ENCODE measurements at places on chromosomes 2 and 18.

DNA sequence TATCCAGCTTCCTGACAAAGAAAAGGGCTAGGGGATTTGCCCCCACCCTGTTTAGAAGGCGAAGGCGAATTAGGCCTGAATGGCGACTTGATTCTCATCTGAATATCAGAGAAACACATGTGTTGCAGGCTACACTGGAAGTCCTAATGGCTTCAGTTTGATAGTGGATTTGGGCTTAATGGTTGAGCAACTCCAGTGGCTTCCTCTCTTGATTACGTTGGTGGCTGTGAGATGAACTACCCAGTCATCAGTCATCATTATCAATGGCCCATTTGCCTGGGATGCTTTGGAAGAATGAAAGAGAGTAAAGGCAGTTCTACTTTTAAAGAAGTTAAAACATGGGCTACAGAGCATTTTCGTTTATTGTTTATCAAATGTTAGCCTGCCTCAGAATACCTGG lies 60.9 kb upstream of the IL1R1 start:
- DNase-seq: no peak

DNA sequence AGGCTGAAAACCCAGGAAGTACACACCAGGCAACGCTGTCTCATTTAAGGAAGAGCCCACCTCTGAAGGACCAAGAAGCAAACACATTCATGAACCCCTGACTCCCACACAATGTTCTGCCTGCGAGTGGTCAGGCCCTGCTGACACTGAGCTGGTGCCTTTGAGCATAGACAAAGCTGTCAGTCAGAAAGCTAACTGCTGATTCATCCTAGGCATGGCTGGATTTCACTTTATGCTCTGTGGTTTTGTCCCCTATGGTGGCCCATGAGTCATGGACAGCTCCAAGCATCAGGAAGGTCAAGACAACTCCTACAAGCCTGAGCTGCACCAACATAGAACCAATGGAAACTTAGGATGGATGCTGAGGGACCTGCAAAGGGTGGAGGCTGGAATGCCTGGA lies 78.9 kb downstream of the UXS1 start:
- DNase-seq: no peak

- DNase-seq: no peak
These were observed 101.3 kb upstream of the ITGB6 start for GRCh38 chr2:160301420-160301819.

DNA sequence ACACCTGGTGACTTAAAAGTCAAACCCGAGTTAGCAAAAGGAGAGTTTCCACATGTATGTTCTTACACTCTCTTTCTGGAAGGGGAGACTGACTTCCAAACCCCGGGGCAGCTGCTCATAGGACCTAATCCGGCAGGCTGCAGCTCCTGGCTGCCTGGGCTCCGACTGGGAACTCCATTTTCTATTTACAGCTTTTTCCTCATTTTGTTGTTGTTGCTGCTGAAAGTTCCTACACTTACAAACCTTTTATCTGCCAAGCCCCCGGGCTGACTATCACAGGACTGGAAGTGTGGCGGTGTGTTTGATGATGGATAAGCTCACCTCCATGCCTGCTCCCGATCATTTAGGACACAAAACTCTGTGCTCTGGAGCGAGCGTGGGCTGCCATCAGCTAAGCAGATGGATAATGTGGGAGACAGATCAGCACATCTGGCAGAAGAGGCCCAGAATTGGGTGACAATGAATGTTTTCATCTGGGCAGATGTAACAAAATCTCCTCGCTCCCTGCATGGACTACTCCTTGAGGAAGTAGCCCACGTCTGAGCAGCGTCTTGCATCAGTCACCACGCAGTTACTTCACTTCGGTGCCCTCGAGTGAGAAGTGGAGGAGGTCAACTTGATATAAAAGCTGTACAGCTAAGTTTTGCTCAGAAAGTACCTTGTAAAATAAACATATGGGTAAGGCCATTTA lies 114.4 kb upstream of the COPS8 start:
- no peak for DNase-seq

DNA sequence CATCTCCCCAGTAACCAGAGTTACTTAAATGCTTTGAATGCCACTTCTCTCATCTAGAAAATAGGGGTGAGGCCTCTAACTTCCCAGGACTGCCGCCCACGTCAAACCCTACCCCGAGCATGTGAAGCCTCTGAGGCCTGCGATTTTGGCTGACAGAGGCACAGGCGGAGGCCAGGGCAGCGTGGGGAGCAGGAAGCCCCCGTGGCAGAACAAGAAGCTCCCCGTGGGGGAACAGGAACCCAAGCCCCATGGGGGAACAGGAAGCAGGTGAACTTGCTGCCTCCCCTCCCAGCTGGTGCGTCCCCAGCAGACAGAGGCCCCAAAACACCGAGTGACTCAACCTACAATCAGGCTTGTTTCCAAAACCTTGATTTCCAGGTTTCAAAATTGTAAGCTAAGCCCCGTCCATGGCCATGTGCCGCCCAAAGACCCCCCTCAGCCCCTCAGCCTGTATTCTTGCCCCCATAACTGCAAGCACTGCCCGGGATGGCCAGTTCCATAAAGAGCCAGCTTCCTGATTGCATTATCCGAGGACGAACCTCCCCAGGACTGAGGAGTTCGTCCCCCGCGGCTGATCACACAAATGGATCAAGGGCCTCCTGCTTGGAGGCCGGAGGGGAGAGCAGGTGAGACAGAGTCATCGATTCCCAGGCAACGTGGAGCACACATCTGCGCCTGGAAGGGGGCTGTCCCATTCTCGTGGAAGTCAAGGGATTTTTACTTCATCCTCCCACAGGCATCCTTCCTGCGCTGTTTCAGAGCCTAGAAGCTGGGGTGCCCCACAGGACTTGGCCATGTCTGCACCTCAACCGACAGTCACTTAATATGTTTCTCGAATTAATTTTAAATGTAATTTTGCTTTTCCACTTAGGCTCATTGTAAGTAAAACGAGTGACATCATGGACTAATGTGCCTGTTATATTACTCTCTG lies 36.3 kb upstream of the CTDP1 start:
- no peak for DNase-seq

DNA sequence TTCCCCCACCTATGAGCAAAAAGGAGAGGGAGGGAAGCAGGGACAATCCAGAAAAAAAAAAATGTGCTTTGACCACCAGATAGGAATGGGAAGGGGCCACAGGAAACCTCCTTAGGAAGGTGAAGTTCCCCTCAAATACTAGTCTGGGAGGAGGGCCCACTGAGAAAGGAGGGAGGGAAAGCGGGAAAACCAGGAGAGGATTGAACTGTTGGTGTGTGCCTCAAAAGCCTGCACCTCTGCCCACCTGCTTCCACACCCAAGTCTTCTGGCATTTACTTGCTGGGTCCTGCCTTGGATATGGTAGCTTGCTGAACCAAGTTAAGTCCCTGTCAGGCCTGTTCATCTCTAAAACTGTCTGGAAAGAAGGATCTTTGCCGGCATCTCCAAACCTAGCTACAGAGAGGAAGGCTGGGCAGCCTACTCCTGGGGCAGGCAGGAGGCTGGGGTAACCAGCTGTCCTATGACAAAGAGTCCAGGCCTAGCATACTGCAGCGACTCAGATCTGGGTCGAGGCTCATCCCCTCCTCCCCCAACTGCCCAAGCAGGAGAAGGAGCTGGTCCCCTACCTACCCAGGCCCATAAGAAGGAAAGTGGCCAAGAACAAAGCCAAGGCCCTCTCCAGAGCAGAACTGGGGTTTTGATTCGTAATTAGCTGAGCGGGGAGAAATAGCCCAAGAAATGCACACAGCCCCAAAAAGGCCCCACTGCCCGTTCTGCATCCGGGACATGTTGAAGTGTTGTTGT lies 3.0 kb downstream of the EN1 start:
- no peak for DNase-seq

DNA sequence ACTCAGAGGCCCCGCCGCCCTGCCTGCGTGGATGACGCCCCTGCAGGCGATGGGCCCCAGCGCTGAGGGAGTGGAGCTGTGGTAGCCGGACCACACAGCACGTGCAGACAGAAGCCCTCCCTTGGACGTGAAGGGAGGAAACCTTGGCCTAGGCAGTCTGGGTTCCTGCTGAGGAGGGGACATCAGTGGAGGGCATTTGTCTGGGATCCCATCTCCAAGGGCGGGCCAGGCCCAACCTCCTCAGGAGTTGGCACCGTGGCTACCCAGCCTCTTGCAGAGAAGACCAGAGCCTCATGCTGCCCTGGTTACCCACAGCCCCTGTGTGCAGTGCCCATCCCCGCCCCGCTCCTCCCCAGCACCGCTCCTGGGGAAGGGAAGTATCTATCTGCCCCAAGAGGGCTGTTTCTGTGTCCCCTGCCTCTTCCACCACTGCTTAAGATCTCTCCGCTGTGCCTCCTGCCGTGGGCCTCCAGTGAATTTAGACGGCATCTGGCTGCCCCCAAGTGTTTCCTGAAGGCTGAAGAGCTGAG lies 241.8 kb downstream of the KLHL29 start:
- DNase-seq: no peak

- DNase-seq: no peak
These were observed 35.8 kb upstream of the THOC1 start for GRCh38 chr18:303607-304006.

DNA sequence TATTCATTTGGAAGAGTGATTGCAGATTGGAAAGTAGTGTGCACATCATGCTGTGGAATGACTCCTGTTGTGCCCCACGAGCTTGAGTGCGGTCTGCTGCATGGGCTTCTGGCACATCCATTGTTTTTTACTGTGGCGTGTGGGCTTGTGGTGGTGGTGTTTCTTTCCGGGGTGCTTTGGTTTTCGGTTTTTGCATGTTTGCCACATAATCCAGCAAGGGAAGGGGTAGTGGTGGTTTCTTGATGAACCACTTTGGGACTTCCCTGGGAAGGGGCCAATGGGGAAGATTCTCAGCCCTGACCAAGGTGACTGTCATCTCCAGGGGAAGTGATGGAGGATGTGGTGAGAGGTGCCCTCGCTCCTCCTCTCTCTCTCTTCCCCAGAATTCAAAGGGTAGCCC lies 57.0 kb downstream of the COA5 start:
- DNase-seq: no peak

- DNase-seq: no peak
These were observed 66.1 kb downstream of the ACVR1 start for GRCh38 chr2:157810037-157810436.

- DNase-seq: no peak
These were observed 215.3 kb downstream of the TTC32 start for GRCh38 chr2:19686439-19686838.

- DNase-seq: no peak
These were observed 221.0 kb downstream of the CDH20 start for GRCh38 chr18:61554117-61554776.

DNA sequence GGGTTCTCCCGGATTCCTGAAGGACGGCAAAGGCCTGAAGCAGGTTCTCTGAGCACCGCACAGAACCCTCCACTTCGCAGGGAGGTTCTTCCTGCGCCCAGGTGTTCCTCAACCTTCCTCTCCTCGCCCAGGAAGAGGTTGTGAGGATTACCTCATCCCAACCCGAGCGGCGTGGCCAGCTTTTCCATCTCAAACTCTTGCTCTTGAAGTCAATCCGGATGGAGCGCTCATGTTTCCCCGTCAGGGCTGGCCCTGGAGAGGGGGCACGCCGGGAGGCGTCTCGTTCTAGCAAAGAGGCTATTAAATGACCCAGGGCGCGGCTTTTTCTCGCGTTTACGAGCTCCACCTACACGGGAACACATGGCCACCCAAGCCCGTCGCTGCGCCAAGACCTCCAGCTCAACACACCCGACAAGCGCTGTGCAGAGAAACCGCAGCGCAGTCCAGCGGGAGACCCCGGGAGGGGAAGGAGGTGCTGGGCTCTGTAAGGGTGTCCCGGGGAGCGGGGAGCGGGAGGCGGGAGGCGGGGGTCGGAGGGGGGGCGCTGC lies 540 bp upstream of the RAB10 start:
- DNase-seq: peak; percentile 69

DNA sequence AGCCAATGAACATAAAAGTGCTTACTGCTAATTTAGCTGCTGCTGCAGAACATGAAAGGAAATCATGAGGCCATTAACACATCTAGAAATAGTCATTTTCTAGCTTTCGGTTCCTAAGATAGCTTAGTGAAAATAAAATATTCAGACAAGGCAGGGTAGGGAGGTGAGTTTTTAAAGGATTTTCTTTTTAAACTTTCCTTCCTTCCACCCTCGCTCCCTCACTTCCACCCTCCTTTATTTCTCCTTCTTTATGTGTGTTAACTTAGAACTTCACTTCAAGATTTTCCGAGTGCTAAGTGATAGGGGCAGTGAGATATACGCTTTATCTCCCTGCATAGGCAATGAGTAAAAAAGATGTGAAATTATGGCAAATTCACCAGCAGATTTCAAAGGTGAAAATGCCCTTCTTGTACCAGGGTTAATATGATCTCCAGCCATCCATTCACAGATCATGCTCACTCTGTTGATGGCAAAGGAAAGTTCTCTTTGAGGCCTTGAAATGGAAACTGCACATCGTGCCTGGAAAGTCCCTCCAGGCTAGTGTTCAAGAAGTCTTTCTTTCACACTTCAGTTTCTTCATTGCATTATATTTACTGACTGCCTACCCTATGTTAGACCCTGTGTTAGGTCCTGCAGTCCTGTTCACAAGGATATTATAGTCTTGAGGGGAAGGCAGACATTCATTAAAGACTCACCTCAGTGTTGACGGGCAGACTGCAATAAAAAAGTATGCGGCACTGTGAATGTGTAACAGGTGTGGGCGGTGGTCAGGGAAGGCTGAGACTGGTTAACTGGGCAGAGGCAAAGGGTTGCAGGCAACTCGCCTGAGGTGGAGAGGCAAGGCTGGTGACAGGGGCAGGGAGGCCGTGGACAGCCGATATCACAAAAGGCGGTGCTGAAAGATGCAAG lies 200.8 kb downstream of the PLCL1 start:
- no peak for DNase-seq

DNA sequence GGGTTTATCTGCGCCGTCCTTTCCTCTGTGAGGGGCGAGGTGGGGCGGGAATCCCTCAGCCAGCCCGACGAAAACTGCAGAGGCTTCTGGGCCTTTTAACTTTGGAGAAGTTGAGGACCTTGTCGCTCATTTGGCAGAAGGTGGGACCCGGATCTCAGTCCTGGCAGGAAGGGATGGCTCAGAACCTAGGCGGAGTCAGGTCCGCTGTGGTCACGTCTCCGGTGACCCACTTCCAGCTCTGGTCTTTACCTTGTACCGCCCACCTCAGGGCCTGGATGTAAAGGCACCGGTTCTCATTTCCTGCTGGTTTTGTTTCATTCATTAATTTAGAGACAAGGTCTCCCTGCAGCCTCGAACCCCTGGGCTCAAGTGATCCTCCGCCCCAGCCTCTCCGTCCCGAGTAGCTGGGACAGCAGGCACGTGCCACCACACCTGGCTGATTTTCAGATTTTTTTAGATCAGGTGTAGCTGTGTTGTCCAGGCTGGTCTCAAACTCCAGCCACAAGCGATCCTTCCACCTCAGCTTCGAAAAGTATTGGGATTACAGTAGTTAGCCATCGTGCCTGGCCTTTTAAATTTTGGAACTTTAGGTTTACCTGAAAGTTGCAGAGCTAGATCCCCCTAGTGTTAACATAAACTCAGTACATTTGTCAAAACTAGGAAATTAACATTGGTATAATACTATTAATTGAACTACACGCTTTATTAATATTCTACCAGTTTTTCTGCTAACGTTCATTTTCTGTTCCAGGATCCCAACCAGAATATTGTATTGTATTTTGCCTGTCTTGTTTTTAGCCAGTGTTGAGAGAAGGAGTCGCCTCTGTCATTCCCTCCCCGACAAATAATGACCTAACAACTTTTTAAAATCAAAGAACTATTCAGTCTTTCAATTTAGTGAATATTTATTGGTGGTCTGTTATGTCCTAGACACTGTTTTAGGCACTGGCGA lies 852 bp downstream of the POLI start:
- no peak for DNase-seq

GRCh38 chr2:18536697-18537096 lies 23.8 kb downstream of the RDH14 start:
- no peak for DNase-seq

Data from NCI-H446 treated with DMSO at 0.1 percent for 48 hours (cell line).